ENCODE measurements at places on chromosomes 1 and 21.

- DNase-seq = no peak
These were observed 15.7 kb upstream of the C1orf146 start for GRCh38 chr1:92201973-92202372.

DNA sequence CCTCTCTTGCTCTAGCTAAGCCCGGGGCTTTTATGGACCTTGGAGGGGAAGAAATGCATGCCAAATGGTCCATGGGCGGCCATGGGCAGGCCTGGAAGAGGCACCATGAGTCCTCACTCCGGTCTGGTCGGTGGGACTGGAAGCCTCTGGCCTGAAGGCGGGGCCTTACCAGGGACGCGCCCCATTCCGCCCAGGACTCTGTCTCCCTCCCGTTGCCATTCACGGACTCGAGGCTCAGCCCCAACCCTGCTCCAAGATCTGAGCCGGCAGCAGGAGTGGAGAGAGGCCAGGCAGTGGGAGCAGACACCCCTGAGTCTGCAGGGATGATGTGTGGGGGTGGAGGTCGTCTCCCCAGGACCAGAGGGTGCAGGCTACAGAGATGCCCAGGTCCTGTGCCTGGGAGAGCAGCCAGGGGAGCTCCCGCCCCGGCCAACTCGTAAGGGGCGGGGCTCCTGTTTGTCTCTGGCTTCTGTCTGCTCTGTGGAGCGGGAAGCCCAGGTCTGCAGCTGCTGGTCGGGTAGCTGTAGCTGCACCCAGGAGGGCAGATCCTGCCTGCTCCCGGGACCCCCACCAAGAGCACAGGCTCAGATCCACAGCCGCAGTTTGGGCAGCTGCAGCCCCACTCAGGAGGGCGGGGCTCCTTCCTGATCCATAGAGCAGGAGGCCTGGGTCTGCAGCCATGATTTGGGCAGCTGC, 8.3 kb upstream of the KANK4 start:
- no peak for DNase-seq

DNA sequence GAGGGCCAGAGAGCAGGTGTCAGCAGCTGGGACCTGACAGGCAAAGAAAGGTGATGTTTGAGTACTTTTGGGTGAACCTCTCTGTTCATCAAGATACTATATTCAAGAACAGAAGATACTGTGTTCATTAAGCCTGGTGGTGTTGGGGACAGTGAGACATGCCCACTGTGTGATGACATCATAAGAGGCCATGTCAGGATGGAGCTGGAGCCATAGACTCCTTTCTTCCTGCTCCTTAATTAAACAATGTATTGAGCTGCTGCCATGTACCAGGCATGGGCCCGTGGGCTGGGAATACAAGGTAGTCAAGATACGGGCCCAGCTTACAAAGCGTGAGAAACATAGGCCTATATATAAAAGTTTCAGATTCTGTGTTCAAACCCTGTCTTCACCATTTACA, 435.4 kb downstream of the RPS6KC1 start:
- no peak for DNase-seq

GRCh38 chr1:53061859-53062707, at the start of gene PODN:
Gene PODN (plus strand): TSS chr1:53062213. CDS start chr1:53069856, 7,643 bp downstream.
- peak; percentile 3 for DNase-seq

DNA sequence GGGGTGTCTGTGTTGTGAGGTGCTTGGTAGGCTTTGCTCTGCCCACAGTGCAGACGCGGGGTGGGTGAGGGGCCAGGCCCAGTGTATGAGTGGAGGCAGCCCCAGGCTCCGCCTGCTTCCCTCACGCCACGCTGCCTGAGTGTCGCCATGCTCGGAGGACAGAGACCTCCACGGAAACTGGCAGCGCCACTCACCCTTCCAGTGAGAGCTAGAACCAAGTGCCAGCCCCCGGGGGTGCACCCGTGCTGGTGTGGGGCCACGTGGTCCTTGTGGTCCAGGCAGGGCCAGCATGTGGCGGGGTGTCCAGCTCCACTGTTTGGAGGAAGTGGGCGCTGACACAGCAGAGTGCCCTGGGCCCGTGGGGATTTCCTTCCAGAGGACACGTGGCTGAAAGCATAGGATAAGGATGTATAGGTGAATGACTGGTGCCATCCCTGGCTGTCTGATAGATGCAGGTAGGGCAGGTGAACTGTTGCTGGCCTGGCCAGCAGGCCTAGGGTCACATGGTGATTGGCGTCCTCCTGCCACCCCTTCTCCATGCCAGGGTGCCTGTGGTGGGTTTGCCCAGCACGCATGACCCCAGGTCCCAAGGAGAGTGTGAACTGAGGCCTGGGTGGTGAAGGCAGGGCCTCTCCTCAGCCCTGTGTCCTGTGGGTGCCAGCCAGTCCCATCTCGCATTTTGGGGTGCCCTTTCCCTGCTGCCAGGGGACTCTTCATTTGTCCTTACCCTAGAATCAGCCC, 3.8 kb downstream of the LRRC3 start:
- no peak for DNase-seq

DNA sequence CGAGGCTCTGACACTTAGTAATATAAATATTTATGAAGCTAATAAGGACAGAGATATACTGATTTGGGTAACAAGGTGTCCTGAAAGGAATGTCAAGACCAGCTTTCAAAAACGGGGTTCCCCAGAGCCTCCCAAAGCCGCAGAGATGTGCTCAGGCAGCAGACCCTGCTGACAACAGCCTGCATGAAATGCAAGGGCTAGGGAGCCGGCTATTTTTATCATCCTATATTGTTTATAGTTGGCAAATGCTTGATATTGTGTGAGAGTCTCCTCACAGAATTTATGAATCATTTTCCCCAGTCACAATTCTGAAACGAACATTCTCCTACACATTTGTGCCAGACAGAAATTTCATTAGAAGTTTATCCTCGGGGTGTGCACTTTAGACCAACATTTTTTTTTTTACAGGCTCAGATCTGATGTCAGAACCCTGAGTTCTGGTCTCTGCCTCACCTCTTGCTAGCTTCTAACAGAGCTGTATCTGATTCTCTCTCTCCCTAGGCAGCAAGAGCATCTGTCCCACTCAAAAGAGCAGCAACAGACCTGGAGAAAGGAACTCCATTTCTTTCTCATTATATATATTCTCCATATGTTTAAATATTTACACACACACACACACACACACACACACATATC, 302.3 kb upstream of the PLD5 start:
- no peak for DNase-seq

Data from CD4-positive, alpha-beta T cell treated with Interferon alpha-2 for 1 hour (primary cell).